ENCODE measurements at places on chromosomes 16 and 17.

GRCh38 chr17:78944956-78945355, 19.8 kb upstream of the TIMP2 start:
- no peak for DNase-seq

- DNase-seq, result no peak
These were observed 131.0 kb downstream of the RBFOX3 start for GRCh38 chr17:79479876-79480275.

GRCh38 chr17:35736236-35736635, 4.8 kb downstream of the RASL10B start:
- no peak for DNase-seq

GRCh38 chr16:88617268-88618031, 20.9 kb upstream of the IL17C start:
- DNase-seq, result no peak

GRCh38 chr17:81509972-81510784, 2.4 kb downstream of the ACTG1 start:
- no peak for DNase-seq

- DNase-seq, result no peak
These were observed 19.8 kb downstream of the PRPSAP1 start for GRCh38 chr17:76333673-76334505.

- DNase-seq, result no peak
These were observed 172.4 kb downstream of the ABCA8 start for GRCh38 chr17:68782789-68783188.

DNA sequence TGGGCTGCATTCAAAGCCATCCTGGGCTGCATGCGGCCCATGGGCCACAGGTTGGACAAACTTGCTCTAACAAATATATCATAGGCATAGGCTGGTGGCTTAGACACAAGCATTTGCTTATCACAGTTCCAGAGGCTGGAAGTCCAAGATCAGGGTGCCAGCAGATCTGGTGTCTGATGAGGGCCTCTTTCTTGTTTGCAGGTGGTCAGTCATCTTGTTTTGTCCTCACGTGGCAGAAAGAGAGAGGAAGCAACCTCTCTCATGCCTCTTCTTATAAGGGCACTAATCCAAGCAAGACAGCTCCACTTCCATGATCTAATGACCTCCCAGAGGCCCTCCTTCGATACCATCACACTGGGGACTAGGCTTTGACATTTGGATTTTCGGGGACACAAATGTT, 238.7 kb upstream of the TNRC6C start:
- no peak for DNase-seq

DNA sequence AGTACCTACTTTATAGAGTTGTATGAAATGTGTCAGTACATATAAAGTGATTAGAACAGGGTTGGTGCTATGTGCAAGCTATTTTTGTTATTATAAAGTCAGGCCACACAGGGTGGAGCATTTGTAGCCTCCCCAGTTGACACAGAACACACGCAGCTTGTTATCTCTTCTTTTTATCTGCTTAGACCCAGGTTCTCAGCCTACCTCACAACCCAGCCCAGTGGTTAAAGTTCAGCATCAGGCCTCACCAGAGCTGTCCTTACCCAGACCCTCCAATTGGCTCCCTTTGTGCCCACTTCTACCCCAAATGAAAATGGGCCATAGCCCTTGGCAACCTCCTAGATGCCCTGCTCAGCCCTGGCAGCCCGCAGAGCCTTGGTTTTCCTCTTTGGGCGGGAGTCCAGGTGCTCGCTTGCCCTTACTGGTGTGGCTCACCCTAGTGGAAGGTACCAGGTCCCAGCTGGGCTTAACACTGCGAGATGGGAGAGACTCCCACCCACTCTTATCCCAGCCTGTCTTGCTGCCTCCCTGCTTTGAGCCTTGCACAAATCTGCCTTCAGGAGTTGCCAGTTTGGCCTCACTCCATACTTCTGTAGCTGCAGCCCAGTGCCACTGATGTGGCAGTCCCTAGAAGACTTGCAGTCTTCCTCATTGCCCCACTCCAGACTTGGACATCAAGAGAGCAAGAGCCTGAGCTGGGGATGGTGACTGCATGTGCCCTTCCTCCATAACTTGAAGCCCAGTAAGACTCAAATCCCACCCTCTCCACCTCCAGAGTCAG, 1.1 kb upstream of the PIGS start:
- no peak for DNase-seq

DNA sequence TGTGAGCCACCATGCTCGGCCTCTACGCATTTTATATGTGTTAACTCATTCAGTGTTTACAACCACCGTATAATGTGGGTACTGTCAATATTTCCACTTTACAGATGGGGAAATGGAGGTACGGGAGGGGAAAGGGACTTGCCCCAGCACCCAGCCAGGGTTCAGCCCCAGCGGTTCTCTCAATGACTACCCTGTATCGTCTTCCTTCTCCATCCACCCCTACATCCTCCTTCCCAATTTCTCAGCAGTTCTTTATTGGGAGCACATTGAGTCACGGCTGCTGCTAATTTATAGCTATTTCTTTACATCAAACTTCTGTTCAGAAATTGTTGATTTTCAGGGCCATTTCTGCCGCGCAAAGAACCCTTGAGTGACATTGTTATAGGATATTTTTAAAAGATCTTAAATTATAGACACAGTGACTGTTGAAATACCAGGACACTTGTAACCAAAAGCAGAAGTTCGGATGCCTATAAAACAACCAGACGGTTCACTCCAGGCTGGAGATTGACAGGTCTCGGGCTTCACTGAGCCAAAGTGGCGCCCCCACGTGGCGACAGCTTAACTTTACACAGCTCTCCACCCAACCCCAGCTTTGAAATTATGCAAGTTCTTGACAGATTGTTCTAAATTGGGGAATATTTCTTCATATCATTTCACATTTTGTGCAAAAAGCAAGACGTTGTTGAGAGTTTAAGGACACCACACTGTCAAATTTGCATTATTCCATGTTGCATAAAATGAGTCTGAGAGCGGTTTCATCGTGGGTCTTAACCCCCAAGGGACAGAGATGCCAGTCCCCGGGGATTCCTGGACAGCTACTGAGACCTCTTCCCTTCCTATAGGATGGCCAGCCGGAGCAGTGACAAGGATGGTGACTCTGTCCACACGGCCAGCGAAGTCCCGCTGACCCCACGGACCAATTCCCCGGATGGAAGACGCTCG, 11.8 kb downstream of the SYT17 start:
- DNase-seq, result no peak

DNA sequence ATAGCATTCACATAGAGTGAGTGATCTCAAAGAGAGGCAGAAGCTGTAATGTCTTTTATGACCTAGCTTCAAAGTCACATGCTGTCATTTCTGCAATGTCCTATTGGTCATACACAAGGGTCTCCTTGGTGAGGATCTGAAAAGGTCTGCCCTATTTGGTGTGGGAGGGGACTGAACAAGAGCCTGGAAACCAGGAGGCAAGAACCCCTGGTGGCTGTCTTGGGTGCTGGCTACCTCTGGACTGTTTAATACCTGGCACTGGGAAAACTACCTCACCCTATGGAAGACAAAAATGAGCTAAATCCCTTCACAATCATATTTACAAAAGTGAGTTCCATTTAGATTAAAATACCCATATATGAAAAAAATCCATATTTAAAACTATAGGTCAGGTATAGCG, 9.0 kb downstream of the KCTD13 start:
- DNase-seq, result no peak

DNA sequence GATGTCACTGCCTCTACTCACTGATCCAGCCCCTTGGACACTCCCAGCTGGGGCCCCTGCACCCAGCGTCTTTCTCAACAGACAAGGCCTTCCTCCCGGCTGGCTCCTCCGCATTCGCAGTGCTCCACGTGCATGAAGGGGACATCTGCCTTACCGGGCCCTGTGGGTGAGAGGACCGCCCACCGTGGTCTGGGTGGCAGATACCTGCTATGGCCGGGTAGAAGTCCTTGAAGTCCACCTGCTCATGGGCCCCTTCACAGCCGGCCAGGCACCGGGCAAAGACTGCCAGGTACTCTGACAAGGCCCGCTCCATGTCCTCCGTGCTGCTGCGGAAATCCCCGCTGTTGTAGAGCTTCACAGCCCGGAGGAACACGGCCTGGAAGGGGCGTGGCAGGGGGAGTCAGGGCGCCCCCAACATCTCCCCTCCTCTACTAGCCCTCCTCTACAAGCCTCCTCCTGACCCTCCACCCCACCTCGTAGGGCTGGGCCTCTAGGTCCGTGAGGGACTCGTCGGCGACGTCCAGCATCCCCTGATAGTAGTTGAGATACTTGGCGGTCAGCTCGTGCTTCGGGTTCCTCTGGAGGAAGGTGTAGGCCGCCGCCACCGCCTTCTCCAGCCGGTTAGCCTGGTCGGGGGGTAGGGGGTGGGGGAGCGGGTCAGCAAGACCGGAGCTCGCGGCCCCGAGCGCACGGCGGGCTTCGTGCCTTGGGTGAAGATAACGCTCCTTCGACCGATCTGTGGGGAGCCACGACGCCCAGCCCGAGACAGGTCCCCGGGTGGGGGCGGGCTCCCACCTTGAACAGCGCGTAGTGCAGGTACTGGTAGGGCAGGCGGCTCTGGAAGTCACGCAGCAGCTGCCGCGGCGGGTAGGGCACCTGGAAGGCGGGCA, 845 bp downstream of the P3H4 start:
- DNase-seq, result no peak

- no peak for DNase-seq
These were observed 16.8 kb upstream of the ETV4 start for GRCh38 chr17:43562679-43563599.

- DNase-seq, result no peak
These were observed 28.4 kb downstream of the MYH3 start for GRCh38 chr17:10628756-10629155.

- no peak for DNase-seq
These were observed 915.1 kb upstream of the EEF2KMT start for GRCh38 chr16:6012716-6013115.

- no peak for DNase-seq
These were observed 19.4 kb upstream of the ENDOV start for GRCh38 chr17:80395402-80396151.

GRCh38 chr16:1778200-1779179, 3.9 kb downstream of the SPSB3 start:
- DNase-seq, result no peak

- no peak for DNase-seq
These were observed 94.3 kb downstream of the C17orf67 start for GRCh38 chr17:56739376-56739775.

GRCh38 chr17:2782055-2782454, 14.2 kb upstream of the RAP1GAP2 start:
- DNase-seq, result no peak

DNA sequence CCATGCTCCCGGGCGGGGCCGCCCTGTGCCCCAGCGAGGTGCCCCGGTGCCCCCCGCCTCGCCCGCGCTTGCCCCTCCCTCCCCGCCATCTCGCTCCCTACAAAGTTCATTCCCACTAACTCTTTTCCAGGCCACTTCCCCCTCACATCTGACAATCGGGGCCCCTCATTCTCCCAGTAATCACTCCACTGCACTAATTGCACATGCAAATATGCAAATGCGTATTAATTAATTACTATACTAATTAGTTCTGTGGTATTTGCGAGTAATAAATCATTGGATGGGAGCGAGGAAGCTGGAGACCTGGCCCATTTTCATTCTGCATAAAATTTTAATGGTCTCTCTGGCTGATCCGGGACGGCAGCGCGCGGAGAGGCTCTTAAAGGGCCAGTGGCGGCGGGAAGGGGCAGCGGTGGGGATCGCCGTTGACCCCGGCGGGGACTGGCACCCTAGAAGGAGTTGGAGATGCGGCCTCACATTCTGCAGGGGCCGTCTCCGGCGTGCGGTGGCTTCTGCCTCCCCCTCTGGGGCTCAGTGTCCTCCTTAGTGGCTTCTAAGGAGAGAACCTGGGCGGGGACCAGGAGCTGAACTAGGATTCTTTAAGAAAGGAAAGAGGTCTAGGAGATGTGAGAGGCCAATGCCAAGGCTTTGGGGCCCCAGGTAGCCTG, 8.4 kb upstream of the PPP1R1B start:
- DNase-seq, result no peak

DNA sequence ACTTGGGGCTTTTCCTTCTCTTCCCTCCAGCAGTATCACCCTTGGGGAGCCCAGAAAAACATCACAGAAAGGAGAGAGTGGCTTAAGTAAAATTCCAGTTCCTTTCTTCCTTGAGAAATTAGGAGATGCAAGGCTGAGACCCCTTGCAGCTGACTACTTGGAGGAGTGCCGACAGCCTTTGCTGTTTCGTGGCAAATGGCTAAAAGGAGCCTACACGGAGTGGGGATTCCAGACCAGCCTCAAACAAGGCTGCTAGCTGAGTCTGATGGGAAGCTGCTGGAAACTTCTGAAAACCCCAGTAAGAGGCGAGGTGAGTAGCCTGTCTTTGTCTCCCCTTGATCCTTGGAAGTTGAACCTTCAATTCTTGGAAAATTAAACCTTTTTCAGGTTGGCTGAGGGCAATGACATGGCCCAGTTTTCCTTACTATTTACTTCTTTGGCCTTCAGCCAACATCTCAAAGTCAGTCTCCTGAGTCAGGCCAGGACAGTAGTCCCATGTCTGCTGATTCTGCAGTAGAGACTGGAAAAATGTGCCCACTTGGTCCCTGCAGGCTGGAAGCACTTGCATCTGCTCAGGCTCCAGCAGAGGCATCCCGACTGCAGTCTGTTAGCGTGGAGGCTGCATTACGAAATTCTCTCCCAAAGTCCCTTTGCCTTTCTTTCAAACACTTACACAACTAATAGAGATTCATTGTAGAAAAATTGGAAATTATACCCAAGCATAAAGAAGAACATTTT, 23.4 kb downstream of the SMIM36 start:
- DNase-seq, result no peak

DNA sequence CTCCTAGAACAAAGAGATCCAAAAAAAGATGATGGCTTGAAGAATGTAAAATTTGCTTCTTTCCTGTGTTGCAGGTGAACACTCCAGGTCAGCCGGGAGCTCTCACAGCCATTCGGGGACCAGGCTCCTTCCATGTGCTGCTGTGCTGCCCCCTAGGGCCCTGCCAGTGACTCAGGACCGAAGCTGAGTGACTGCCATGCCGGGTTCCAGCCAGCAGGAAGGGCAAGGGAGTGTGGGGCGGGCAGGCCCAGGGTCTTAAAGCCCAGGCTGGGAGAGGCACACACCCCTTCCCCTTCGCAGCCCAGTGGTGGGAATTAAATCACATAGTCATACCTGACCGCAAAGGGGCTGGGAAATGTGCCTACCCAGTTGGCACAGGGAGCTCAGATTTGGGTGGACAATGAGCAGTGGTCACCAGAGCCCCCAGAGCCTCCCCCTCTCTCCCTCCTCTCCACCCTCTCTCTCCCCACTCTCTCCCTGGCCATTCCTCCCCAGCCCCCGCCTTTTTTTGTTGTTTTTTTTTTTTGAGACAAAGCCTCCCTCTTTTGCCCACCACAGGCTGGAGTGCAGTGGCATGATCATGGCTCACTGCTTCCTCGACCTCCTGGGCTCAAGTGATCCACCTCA, 11.5 kb downstream of the EPOP start:
- no peak for DNase-seq

- no peak for DNase-seq
These were observed 97.7 kb downstream of the CBLN1 start for GRCh38 chr16:49183911-49184310.

DNA sequence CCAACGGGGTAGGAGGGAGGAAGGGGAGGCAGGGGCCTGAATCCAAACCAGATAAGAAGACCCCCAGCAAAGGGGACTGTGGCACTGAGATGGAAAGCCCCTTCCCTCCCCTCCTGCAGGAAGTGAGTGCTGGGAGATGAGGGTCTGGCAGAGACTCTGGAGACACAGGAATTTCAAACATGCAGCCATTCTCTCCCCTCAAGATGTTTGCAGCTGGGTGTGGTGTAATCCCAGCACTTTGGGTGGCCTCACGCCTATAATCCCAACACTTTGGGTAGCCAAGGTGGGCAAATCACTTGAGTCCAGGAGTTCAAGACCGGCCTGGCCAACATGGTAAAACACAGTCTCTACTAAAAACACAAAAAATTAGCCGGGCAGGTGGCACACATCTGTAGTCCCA, 33.9 kb upstream of the FAAP100 start:
- DNase-seq, result no peak
